A549 treated with RU486 at 1 μM for 4 hours (cell line): ENCODE measurements at places on chromosomes 16 and 17. TPM values are rescaled to one million over a fixed set of nuclear protein-coding genes. Genes with fewer than 3 reads are reported as not detected.

The TBC1D3C gene
- not detected in 5 replicates for total RNA-seq

The CNGB1 gene
- 0.07 to 0.25 TPM (median 0.13 TPM) in 5 replicates for total RNA-seq

The KRTAP4-8 gene
- total RNA-seq, result 0.08 TPM in 1 of 5 replicates, not detected in the others

The CDH1 gene
- total RNA-seq, result 3.7 to 4.7 TPM (median 4.4 TPM) in 5 replicates

The ABCC11 gene
- total RNA-seq, result 0.11 to 0.20 TPM (median 0.18 TPM) in 4 of 5 replicates, not detected in the other

The SHCBP1 gene
- 26.4 to 39.2 TPM (median 37.4 TPM) in 5 replicates for total RNA-seq

The KRTAP2-1 gene
- total RNA-seq, result not detected in 5 replicates

The EXOC3L1 gene
- not detected in 5 replicates for total RNA-seq

The CCL2 gene
- 30.2 to 48.2 TPM (median 35.8 TPM) in 5 replicates for total RNA-seq

The DNAH17 gene
- 1.0 to 1.8 TPM (median 1.4 TPM) in 5 replicates for total RNA-seq

The CACNG5 gene
- total RNA-seq, result 0.10 TPM in 1 of 5 replicates, not detected in the others

The SLC6A2 gene
- total RNA-seq, result 0.06 to 0.10 TPM in 2 of 5 replicates, not detected in the others

The VMO1 gene
- 0.35 to 1.5 TPM (median 1.1 TPM) in 5 replicates for total RNA-seq

The AGRP gene
- not detected in 5 replicates for total RNA-seq

The ALOX12 gene
- total RNA-seq, result not detected in 5 replicates

The CLEC19A gene
- 0.08 to 0.18 TPM (median 0.11 TPM) in 4 of 5 replicates, not detected in the other for total RNA-seq

The ARHGAP44 gene
- 2.1 to 3.4 TPM (median 2.7 TPM) in 5 replicates for total RNA-seq

The ACE gene
- total RNA-seq, result 0.37 to 0.92 TPM (median 0.59 TPM) in 5 replicates

The SKAP1 gene
- 0.08 TPM in 1 of 5 replicates, not detected in the others for total RNA-seq

The CHAD gene
- total RNA-seq, result not detected in 5 replicates

The TNRC6A gene
- total RNA-seq, result 23.2 to 29.6 TPM (median 28.4 TPM) in 5 replicates

The MAF gene
- total RNA-seq, result 0.13 to 0.67 TPM (median 0.33 TPM) in 5 replicates

The SERPINF2 gene
- total RNA-seq, result 1.2 to 2.1 TPM (median 2.0 TPM) in 5 replicates

The SSTR5 gene
- 0.20 to 0.33 TPM (median 0.25 TPM) in 5 replicates for total RNA-seq

The AFMID gene
- 40.0 to 53.2 TPM (median 40.9 TPM) in 5 replicates for total RNA-seq

The EMC8 gene
- 59.2 to 83.3 TPM (median 70.4 TPM) in 5 replicates for total RNA-seq

The CYGB gene
- 0.73 to 1.4 TPM (median 1.1 TPM) in 5 replicates for total RNA-seq

The CRAMP1 gene
- total RNA-seq, result 12.1 to 16.1 TPM (median 14.5 TPM) in 5 replicates

The CCDC144A gene
- total RNA-seq, result 0.26 to 1.6 TPM (median 1.5 TPM) in 5 replicates

The KRT27 gene
- total RNA-seq, result not detected in 5 replicates

The HBA1 gene
- 0.55 to 1.8 TPM (median 1.1 TPM) in 4 of 5 replicates, not detected in the other for total RNA-seq

The SLFN5 gene
- 2.0 to 3.3 TPM (median 2.8 TPM) in 5 replicates for total RNA-seq

The CLTC gene
- 164 to 219 TPM (median 195 TPM) in 5 replicates for total RNA-seq

The NTN1 gene
- total RNA-seq, result 0.33 to 0.53 TPM (median 0.42 TPM) in 5 replicates

The GNAO1 gene
- total RNA-seq, result 0.29 to 0.74 TPM (median 0.51 TPM) in 5 replicates

The TRPV2 gene
- 0.34 to 1.00 TPM (median 0.41 TPM) in 5 replicates for total RNA-seq

The HSPB9 gene
- not detected in 5 replicates for total RNA-seq
